ENCODE measurements at places on chromosomes 6 and 20. TPM values are rescaled to one million over a fixed set of nuclear protein-coding genes. Genes with fewer than 3 reads are reported as not detected.

DNA sequence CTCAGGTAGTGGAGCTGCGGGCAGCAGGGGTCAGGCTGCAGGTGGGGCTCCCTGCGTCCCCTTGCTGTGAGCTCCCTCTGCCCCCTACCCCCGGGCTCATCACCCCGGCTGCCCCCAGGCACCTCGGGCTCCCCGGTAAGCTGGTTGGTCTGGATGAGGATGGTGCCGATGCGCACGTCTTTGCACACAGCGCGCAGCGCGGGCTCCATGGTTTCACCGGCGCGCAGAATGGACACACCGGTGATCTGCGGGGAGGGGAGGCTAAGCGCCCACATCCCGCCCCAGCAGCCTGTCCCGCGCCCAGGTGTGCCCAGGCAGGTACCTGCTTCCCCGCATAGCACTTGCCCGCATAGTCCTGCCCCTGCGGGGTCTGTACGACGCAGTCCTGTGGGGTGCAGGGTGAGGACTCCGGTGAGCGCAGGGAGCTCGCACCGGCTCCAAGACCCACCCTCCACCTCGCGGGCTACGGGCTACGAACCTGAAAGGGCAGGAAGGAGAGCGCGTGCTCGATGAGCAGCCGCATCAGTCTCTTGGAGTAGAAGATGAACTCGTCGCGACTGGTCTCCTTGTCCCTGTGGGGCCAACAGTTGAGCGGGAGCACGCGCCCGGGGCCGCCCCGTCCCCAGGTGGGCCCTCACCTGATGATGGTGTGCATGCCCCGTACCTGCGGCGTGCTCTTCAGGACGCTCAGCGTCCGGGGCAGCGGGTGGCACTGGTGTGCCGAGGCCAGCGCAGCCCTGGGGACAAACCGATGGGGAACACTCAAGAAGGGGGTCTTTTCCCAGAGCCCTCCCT, 15.5 kb downstream of the UCKL1 start:
- no peak for DNase-seq

TCF15 gene
- not detected for total RNA-seq

DNA sequence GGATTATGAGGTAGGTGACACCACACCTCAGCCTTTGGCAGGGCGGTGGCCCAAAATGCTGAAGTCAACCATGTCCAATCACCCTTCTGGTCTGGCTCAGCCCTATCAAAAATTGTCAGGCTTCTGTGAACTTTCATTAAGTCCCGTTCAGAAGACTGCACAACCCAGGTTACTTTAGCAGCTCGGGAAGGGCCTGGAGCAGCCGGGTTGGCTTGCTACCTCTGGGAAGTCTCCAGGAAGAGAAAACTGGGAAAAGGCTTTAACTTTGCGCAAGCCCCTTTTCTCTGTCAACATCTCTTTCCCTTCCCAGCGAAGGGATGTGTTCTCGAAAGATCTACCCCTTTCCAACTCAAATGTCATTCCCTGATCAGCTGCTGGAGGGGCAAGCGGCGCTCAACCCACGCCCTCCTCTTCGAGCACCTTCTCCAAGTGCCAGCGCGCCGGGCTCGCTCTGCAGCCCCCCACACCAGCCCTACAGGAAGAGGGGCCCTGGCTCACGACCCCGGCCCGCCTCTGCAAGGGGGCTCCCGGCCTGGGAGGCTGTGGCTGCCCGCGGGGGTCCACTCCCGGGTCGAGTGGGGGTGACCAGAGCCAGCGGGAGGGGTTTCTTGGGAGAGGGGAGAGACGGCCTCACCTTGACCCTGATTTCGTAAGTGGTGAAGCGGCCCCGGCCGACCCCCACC, 573 bp downstream of the SNX3 start:
- DNase-seq, result no peak

PRIM2 gene
- total RNA-seq, result 29.3 TPM

GRCh38 chr20:19347943-19348456, 135.6 kb downstream of the SLC24A3 start:
- no peak for DNase-seq

C6orf132 gene
- total RNA-seq, result 0.08 TPM

BTNL2 gene
- total RNA-seq, result not detected

DNA sequence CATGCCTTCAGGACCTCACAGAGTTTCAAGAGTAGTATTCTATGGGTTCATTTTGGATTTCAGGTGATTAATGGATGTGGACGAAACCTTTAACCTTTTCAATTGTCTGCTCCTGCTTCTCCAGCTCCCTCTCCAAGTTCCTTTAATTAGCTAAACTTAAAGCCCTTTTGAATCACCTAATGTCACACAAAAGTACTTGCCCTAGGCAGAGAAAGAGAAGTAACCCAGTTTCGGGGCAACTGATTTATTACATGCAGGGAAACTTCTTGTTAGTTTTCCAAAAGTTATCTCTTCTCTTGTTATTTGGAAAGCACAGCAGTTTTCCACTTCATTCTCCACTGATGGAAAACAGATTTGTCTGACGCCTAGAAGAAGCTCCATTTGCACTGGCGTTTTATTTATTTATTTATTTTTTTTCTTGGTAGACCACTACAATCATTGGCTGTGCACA, 407.7 kb upstream of the JARID2 start:
- no peak for DNase-seq

ZFP57 gene
- total RNA-seq, result 12.3 TPM

GRCh38 chr6:38391626-38392579, 247.8 kb downstream of the BTBD9 start:
- no peak for DNase-seq

GRCh38 chr20:25072226-25072811, 9.6 kb downstream of the VSX1 start:
- no peak for DNase-seq

SMLR1 gene
- total RNA-seq, result not detected

DNA sequence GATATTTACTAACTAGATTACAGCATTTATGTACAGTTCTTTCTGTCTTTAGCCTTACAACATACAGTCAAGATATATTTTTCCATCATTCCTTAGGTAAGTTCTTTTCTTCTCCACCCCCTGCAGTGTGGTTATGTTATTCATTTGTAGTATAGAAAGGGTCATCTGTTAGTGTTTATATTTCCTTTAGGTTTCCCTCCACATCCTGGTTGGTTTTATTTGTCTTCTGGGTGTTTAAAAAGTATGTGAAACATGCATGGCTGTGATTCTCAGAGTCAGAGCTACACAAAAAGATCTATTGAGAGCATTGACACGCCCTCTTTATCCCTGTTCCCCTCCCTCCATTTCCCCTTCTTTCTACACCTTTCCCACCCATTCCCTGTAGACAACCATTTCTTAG, 20.1 kb downstream of the DHX35 start:
- DNase-seq, result no peak

DNA sequence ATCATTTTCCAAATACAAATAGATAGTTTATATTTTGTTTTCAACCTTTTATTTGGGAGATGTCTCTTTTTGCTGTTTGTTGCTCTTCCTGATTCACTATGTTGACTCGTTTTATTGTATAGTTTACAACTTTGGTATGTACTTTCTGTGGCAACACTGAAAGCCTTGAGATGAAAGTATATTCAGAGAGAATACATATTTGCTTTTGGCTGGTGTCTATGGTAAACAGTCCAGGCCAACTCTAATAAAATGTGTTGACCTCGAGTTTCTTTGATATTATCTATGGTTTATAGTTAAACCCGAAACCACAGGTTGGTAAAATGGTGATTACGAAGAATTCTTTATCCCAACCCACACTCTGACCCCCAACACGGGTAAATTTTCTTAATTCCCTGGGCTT, 919.6 kb upstream of the MAP3K7 start:
- DNase-seq, result no peak

- no peak for DNase-seq
Observed at GRCh38 chr6:149410557-149410956, 10.5 kb downstream of the SUMO4 start.

PLTP gene
- total RNA-seq, result 2.2 TPM

DNA sequence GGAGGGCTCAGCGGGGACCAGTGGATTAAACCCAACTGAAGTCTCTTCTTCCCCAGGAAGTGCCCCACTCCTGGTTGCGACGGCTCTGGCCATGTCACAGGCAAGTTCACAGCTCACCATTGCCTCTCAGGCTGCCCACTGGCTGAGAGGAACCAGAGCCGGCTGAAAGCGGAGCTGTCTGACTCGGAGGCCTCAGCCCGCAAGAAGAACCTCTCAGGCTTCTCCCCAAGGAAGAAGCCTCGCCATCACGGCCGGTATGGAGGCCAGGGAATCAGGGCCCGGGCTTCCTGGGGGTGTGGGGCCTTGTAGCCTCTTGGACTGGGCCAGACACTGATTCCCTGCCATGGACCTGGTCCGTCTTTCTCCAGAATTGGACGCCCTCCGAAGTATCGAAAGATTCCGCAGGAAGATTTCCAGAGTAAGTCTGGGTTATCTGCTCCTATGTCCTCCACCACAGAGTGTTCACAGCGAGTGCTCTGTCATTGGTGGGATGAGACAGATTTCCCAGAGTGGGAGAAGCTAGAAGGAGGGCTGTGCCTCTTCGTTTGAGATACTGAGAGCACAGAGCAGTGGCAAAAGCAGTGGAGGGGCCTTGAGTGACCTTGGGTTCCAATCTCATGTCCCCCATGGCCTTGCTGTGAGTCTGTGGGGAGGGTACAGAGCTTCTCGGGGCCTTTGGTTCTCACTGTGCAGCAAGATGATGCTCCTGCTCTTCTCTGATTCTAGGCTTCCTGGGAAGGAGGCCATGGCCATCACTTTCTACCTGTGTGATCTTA, 22.6 kb upstream of the SGK2 start:
- no peak for DNase-seq

DNA sequence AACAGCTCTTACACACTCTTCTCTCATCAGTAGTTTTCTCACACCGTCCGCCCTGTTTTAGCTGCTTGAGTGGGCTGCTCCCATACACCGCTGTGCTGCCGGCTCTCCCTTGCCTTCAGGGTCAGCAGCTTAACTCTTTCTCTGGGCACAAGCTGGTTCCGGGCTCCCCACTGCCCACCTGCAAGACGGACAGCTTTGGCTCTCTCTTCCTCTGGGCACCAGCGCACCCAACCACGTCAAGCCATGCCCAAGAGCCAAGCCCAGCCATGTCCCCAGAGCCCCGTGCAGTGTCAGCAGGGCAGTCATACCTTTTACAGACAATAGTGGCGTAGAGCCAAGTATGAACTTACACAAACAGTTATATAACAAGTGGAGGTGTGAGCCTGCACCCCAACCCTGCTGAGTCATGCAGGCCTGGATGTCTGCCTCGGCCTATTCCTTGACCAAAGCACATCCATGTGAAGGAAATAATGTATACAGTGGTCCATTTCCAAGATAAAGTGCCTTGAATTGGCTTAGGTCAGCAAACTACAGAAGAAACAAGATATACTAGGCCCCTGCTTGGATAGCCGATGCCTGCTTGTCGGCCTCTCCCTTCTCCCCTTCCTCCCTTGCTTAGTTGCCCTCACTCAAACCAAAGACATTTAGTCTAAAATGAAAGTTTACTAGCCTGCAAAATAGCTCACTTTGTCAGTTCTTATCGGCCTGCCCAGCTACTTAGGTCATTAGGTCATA, 89.3 kb downstream of the JPH2 start:
- no peak for DNase-seq

POM121L2 gene
- total RNA-seq, result not detected

DNA sequence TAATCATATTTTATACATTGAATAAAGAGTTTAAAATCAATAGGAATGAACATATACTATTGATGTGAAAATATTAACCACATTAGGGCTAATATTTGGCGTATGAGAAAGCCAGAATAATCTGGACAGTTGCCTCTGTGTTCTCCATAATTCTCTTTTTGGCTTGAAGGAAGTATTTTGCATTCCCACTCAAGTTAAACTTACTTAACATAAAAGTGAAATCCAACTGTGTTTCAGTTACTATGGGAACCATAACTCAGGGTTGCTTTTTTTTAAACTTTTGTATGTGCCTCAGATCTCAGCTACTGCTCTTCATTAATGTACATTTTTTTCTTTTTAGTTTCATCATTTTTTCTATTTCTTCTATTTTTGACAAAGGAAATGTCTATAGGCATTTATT, 479.8 kb downstream of the NKAIN2 start:
- no peak for DNase-seq

DNA sequence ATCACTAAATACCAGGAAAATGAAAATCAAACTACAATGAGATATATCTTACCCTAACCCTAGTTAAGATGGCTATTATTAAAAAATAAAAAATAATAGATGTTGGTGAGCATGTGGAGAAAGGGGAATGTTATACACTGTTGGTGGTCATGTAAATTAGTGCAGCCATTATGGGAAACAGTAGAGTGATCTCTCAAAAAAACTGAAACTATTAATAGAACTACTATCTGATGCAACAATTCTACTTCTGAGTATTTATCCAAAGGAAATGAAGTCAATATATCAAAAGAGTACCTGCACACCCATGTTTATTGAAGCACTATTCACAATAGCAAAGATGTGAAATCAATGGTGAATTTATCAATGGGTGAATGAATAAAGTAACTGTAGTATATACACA, 48.6 kb downstream of the HLA-A start:
- no peak for DNase-seq

DNA sequence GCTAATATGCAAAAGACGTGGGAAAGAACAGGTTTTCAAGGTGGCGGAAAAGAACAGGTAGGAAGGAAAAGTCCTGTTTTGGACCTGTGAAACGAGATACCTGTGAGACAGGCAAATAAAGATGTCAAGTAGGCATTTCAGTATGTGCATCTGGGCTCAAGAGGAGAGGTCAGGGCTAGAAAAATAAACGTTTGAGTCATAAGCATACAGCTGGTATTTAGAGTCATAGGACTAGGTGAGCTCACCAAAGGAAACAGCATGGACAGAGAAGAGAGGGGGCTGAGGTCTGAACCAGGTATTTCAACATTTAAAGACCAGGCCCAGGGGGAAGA, 14.9 kb downstream of the MTFR2 start:
- no peak for DNase-seq

ATP6V1G2 gene
- total RNA-seq, result 5.5 TPM

SLC26A8 gene
- not detected for total RNA-seq

DNA sequence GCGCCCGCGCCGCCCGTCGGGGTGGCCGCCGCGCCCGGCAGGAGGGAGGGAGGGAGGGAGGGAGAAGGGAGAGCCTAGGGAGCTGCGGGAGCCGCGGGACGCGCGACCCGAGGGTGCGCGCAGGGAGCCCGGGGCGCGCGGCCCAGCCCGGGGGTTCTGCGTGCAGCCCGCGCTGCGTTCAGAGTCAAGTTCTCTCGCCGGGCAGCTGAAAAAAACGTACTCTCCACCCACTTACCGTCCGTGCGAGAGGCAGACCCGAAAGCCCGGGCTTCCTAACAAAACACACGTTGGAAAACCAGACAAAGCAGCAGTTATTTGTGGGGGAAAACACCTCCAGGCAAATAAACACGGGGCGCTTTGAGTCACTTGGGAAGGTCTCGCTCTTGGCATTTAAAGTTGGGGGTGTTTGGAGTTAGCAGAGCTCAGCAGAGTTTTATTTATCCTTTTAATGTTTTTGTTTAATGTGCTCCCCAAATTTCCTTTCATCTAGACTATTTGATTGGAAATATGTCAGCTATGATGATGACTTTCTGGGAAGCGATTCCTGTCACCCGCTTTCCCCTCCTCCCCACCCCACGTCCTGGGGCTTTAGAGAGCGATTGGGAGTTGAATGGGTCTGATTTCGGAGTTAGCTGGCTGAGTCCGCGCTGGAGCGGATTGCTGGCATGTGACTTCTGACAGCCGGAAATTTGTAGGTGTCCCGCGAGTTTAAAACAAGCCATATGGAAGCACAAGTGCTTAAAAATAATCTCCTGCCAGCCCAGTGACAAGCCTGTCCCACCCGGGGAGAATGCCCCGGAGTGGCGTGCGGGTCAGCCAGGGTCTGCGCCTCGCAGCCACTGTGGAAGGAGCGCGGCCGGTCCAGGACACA, 1.1 kb downstream of the ESR1 start:
- no peak for DNase-seq

GRCh38 chr6:148200781-148201180, 141.9 kb upstream of the SASH1 start:
- no peak for DNase-seq

OR12D3 gene
- total RNA-seq, result not detected

TFAP2B gene
- total RNA-seq, result not detected

GRCh38 chr6:150403458-150404246, 34.8 kb downstream of the IYD start:
- DNase-seq, result no peak

All from activated naive CD8-positive, alpha-beta T cell treated with anti-CD3 and anti-CD28 coated beads, Interleukin-2, amount 10 ng/mL, durations not matched to agents 7 days and 5 days (primary cell).